ENCODE measurements at places on chromosomes 2 and 18. TPM values are rescaled to one million over a fixed set of nuclear protein-coding genes. Genes with fewer than 3 reads are reported as not detected.

GLS gene
- total RNA-seq: 84.7 TPM

SAG gene
- not detected for total RNA-seq

- DNase-seq: peak; percentile 69
Observed at GRCh38 chr18:28176948-28177827, at the start of gene CDH2. Gene CDH2, minus strand, starts transcription at chr18:28177130. Its CDS starts 108 bp downstream, at chr18:28177022.

PLB1 gene
- total RNA-seq: 0.82 TPM

NPPC gene
- total RNA-seq: not detected

SULT1C4 gene
- total RNA-seq: 33.3 TPM

KLHL41 gene
- total RNA-seq: 0.29 TPM

DNA sequence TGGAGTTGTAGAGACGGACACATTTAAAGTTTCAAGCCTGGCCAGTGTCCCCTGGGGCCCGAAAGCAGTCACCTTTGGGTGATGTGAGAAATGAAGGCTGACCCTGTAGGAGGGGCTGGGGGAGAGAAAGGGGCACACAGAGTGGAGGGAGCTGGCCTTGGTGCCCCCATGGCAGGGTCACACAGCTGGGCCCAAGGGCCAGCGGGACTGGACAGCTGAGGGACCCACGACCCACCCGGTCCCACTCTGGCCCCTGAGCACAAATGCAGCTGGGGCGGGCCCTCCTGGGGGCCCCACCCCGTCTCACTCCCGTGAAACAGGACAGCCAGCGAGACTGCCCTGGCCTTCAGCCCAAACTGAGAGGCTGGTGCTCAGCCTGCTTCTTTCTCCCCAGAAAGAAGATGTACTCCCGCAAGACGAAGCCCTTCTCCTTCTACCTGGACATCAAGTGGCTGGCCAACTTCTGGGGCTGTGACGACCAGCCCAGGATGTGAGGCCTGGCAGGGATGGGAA is 6.1 kb downstream of the AGXT start:
- DNase-seq: no peak

DNA sequence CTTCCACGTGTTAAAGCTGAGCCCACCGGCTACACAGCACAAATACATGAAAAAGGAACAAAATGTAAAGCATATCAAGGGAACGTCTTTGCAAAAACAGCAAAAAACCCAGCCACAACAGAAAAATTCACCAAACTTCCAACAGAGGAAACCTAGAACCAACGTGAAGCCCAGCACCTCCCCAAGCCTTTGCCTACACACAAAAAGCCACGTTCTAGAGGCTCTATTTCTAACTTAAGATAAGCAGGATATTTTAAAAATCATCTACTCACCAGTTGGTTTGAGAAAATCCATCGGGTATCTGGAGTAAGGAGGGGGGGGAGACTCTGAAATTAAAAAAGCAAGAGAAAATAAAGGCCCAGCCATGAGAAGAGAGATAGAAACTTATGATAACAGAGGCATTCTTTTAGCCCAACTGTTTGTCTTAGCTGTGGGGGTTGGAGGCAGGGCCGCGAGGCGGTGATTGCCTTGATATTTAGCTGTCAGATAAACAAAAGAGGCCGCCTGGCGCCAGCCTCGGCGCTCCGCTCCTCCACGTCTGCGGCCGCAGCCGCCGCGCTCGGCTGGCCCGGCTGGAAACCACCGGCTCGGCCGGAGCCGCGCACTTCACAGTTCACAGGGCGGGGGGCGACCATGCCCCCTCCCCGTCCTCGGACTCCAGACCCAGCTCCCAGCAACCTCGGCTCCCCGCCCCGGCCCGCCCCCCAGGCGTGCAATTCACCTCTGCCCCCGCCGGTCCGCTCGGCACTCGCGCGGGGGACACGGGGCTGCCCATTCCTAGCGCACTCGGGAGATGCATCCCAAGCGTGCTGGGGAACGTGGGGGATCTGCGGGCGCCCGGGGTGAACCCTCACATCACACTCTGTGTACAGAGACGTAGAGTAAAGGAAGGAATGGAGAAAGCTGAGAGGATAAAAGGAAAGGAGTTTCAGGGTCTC is 2.4 kb downstream of the SMAD7 start:
- DNase-seq: no peak

KLHL14 gene
- 3.6 TPM for total RNA-seq

DSG1 gene
- total RNA-seq: not detected

- DNase-seq: no peak
Observed at GRCh38 chr2:69972822-69973221, 11.4 kb upstream of the ASPRV1 start.

DNA sequence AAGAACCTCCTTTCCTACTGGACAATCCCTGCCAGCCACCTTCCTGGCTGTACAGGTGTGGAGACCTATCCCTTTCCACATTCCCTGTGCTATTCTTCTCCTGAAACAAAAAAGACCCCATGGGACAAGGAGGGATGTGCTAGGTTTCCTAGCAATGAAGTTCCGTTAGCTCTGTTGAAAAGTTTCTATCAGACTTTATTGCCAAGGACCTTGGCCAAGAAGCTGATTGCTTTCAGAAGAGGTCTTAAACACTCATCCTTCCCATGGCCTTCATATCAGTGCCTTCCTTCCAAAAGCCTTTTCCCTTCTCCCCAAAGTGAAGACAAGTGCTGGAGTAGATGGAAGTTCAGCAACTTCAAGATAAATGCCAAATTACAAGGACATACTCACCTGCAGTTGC is 194.8 kb downstream of the AGPS start:
- no peak for DNase-seq

MAP2 gene
- total RNA-seq: 58.1 TPM

CCNT2 gene
- 16.8 TPM for total RNA-seq

MOB1A gene
- total RNA-seq: 102 TPM

GRCh38 chr2:165164201-165164600 is 39.6 kb downstream of the SCN3A start:
- DNase-seq: no peak

DNA sequence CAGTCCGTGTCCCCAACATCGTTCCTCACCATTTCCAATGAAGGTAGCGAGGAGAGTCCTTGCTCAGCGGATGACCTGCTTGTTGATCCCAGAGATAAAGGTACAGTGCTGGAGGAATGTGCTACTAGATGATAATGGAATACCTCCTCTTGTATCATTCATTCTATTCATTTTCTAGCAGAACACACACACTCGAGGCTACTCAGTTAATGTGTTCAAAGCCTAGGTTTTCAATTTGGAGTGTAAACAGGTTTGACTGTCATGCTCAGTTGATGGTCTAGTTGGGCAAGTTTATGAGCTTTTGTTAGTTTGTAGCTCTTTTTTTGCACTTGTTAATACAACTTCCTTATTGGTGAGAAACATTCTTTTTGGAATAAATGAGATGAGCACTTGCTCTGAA is 114.2 kb downstream of the ICA1L start:
- DNase-seq: no peak

DNA sequence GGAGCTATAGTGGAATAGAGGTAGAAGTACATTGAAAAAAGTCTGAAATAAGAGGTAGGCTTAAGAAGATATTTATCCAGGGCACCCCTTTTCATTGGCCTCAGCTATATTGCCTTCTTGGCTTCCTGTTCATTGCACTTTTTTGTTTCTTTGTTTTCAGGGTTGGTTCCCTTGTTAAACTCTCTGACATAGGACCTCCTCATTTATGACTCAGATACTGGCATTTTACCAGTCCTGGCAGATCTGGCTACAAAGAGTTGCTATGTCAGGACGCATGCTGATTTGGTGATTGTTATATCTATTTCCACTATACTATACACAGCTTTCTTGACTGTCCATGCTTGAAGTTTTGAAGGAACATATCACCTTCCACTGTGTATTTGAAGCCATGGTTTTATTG is 60.0 kb downstream of the GCA start:
- DNase-seq: no peak

ST6GAL2 gene
- 4.5 TPM for total RNA-seq

MC5R gene
- total RNA-seq: not detected

- DNase-seq: peak; percentile 58
Observed at GRCh38 chr2:45275242-45275805, 266.1 kb upstream of the SIX2 start.

DNA sequence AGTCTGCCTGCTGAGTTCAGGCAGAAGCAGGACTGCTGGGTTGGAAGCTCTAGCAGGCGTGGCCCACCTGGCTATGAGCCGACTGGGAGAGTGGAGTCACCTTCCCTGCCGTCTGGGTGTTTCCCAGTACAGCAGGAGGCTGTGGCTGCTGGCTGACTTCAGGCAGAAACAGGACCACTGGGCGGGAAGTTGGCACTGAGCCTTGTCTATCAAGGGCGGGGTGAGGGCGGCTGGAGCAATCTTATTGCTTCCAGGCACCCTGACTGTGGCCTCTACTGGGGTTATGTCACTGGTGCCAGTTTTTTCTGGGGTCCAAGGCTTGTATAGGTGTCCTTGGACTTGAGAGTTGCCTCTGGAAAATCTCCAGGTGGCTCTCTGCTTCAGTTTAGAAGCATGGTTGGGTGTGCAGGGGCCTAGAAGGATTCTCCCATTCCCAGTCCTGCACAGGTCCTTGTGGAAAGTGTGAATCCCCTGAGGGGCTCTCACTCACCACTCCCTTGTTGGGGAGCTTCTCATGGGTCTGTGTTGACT is 30.5 kb downstream of the LTBP1 start:
- no peak for DNase-seq

- DNase-seq: no peak
Observed at GRCh38 chr18:51266773-51267172, 69.3 kb upstream of the MEX3C start.

DNA sequence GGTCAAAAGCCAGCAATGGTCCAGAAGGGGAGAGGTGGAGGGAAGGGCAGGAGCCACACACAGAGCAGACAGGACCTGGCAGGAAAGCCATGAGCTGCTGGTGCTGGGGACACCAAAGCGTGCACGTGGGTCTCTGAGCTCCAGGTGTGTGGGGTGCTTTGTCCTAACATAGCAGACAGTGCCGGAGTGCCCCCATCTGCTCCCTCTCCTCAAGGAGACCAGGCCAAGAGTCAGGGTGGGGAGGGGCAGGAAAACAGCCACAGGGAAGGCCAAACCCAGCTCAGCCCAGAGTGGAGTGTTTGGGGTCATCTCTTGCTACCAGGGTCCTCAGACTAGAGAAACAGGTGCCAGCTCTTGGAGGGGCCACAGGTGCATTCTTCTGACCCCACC is 4.2 kb upstream of the GPC1 start:
- DNase-seq: no peak

RUFY4 gene
- total RNA-seq: not detected

DNA sequence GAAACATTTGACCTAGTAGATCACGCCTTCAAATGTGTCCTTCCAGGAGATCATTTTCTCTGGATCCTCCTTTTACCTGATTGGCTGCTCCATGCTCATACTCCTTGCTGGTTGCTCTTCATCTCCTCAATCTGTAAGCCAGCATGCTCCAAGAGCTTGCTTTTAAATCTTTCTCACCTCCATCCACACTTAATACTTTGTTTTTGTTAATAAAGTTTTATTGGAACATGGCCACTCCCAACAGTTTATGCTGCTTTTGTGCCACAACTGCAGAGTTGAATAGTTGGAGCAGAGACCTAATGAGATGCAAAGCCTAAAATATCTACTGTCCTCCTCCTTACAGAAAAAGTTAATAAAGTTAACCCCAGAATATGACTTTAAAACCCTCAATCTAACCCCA is 60.0 kb downstream of the KLHL14 start:
- no peak for DNase-seq

- no peak for DNase-seq
Observed at GRCh38 chr2:107428781-107429180, 397.9 kb upstream of the RGPD4 start.

- no peak for DNase-seq
Observed at GRCh38 chr2:119682578-119682977, 3.6 kb downstream of the TMEM177 start.

GRCh38 chr2:102145107-102145506 is 2.6 kb downstream of the IL1R1 start:
- DNase-seq: no peak

DNA sequence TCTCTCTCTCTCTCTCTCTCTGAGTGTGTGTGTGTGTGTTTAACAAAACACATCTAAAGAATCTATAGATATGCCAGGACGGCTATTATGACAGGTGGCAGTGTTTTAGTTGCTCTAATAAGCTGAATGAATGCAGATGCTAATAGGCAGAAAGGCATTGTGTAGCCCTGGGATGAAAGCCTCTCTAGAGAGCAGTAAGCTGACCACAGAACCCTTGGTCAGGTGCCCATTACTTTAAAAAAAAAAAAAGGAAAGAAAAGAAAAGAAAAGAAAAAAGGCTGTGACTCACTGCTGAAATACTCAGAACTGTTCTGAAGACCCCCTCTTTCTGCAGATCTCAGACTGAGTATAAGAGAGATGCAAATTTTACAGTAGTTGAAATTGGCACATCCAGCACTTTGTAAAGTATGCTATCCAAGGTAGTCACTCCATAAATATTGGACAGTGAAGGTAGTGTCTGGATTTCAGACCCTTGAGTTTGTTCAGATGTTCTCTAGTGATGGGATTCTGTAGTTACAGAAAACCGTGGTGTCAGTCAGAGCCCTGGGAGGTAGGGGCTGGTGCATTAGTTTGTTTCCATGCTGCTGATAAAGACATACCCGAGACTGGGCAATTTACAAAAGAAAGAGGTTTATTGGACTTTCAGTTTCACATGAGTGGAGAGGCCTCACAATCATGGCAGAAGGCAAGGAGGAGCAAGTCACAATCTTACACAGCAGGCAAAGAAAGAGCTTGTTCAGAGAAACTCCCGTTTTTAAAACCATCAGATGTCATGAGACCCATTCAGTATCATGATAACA is 30.9 kb downstream of the OSBPL6 start:
- peak; percentile 18 for DNase-seq

- DNase-seq: no peak
Observed at GRCh38 chr2:129144082-129144791, 825.6 kb upstream of the HS6ST1 start.

DNA sequence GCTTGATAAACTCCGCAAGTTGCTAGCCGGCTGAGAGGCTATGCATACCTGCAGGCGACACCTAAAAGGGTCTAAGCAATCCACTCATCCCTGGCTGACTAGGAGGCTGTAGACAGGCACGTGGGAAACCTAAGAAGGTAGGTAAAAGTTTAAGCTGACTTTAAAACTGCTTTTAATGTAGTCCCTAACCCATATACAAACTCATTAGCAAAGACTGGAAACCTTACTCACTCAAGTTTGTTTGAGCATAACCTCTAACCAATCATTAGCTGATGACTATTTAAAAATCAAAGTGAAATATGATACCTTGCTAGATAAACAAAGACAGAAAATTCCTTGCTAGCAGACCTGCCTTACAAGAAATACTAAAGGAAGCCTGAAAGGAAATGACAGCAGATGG is 106.4 kb downstream of the EXOC6B start:
- peak; percentile 47 for DNase-seq

- no peak for DNase-seq
Observed at GRCh38 chr2:118202707-118203303, 114.5 kb downstream of the INSIG2 start.

- DNase-seq: no peak
Observed at GRCh38 chr2:241195506-241196130, 7.1 kb downstream of the ANO7 start.

Measured in kidney epithelial cell (primary cell).